ENCODE measurements at places on chromosomes 4 and X.
A peak's percentile ranks its signal among the peaks of the same experiment; 100 is the strongest.

GRCh38 chr4:79467246-79467932 lies 59.4 kb upstream of the GK2 start:
- no peak for DNase-seq

DNA sequence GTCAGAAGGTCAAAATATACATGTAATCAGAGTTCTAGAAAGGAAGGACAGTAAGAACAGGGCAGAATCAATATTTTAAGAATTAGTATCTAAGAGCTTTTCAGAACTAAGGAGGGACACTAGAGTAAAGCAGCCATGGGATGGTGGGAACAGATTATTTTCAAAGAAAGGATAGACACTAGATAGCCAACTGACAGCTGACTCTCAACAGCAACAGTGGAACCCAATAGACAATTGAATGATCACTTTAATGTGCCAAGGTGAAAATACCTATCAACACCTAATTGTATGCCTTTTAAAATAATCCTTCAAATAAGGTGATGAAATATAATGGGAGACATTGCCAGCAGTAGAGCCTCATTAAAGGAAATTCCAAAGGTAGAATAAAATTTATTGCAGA lies 26.5 kb upstream of the CCDC160 start:
- DNase-seq = no peak

DNA sequence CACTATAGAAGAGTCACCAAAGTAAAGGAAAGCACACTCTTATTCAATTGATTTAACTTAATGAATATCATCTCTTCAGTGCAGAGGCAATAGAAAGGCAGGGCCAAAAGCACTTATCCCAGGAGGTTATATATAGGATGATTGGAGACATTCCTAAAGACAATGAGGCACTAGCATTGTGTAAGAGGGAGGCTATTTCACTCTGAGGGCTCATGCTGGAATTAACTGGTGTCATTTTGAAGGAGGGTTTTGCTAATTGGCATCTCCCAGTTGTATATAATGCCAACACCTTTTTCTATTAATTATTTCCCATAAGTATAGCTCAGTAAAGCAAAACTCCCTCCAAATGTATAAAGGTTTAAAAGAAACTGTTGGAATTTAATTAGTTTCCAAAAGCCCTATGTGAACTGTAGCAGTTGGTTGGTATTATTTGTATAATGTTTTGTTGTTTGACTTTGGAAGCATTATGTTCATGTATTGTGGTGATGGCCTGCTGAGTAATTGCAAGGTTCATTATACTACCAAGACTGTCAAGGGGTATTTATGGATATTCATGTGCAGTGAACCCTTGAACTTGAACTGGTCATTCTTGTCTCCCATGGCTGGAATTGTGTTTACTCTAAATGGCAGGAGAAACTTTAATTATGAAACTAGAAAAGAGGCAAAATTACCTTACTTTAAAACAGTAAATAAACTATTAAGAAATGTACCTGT lies 270.3 kb downstream of the BMPR1B start:
- no peak for DNase-seq

DNA sequence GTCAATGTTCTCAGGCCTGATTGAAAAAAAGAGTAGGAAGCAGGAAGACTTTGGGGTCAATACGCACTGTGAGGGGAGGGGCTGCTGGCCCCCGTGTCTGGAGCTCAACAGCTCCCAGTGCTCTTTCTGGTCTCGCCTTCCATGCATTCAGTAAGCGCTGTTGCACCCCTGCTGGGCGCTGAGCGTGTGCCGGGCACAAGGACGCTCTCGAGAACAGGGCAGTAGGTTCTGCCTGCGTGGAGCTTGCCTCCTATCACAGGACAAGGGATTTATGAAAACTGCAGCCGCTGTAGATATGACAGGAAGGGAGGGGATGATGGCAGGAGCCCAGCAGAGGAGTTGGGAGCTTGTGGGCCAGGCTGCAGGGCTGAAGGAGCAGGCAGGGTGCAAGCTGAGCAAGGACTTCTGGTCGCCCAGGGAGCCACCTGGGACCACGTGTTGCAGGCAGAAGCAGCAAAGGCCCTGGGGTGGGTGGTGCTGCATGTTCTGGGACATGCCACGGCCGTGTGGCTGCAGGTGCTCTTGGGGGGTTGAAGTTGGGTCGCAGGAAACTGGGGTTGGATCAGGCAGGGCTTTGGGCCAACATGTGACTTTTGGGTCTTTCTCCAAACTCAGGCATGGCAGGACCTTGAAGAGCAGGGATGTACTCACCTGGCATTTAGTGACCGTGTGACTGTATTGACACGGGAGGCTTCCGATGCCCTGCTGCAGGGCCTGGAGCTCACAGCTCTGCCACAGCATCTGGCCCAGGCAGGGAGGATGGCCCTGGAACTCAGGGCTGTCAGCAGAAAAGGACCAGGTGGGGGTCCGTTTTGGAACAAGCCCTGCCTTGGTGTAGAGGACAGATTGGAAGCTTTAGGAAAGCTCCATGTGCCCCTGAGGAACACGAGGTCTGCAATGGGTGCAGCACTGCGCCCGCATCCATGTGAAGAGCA lies 97.9 kb downstream of the CPZ start:
- DNase-seq = no peak

- no peak for DNase-seq
Observed at GRCh38 chr4:110753466-110753865, 130.6 kb upstream of the PITX2 start.

- no peak for DNase-seq
Observed at GRCh38 chr4:75229806-75230570, 284.2 kb downstream of the RCHY1 start.

- no peak for DNase-seq
Observed at GRCh38 chrX:25175171-25175570, 159.4 kb upstream of the ARX start.

DNA sequence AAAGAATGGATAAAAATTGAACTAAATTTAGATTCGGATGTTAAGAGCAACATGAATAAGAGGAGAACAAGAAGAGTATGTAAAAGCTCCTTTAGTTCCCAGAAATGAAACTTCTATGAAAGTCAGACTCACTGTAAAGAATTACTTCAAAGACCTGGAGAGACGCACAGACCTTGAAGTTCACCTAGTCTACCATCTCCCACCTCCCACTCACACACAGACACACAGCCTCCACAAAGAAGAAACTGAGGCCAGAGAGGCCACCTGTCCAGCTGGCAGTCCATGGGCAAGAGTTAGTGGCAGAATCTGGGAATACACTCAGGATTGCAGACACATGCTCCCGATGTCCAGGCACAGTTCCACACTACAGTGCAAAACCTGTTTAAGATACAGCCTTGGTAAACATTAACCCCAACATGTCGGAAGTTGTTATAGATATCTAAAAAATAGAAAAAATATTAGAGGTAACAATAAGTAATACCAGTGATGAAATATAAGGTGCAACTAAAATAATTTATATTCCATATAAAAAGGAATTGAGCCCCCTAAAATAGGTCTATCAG lies 288.8 kb downstream of the INPP4B start:
- DNase-seq = no peak

- DNase-seq = no peak
Observed at GRCh38 chr4:19650903-19651864, 600.5 kb upstream of the SLIT2 start.

- DNase-seq = peak; percentile 44
Observed at GRCh38 chr4:183721207-183722081, 62.4 kb downstream of the TRAPPC11 start.

DNA sequence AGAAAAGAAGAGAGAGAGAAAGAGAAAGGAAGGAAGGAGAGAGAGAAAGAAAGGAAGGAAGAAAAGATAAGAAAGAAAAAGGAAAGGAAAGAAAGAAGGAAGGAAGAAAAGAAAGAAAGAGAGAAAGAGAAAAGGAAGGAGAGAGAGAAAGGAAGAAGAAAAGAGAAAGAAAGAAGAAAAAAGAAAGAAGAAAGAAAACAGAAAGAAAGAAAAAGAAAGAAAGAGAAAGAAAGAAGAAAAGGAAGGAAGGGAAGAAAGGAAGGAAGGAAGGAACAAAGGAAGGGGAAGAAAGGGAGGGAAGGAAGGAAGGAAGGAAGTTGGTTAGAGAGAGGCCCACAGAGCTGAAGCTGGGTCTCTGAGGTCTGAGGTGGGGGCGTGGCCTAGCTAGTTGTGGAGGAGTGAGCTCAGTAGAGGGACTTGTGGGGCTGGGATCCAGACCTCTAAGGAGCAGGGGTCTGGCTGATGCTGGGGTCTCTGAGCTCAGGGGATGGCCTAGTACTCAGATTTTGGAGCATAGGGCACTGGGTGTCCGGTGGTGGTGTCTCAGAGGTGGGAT lies 27.1 kb upstream of the PDZD4 start:
- DNase-seq = no peak

- DNase-seq = no peak
Observed at GRCh38 chr4:15162465-15163283, 160.4 kb downstream of the CPEB2 start.

DNA sequence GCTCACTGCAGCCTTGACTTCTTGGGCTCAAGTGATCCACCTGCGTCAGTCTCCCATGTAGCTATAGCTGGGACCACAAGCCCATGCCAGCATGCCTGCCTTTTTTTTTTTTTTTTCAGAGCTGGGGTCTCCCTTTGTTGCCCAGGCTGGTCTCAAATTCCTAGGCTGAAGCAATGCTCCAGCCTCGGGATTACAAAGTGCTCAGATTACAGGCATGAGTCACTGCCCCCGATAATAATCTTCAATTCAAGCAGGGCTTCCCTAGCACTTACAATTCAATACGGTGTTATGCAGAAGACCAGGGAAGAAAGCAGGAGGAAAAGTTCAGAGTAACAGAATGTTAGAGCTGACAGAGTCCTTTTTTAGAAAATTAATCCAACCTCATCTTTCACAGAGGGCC lies 26.1 kb downstream of the OTOP1 start:
- DNase-seq = no peak

- peak; percentile 5 for DNase-seq
Observed at GRCh38 chrX:135463937-135464336, 42.2 kb downstream of the SMIM10L2A start.

DNA sequence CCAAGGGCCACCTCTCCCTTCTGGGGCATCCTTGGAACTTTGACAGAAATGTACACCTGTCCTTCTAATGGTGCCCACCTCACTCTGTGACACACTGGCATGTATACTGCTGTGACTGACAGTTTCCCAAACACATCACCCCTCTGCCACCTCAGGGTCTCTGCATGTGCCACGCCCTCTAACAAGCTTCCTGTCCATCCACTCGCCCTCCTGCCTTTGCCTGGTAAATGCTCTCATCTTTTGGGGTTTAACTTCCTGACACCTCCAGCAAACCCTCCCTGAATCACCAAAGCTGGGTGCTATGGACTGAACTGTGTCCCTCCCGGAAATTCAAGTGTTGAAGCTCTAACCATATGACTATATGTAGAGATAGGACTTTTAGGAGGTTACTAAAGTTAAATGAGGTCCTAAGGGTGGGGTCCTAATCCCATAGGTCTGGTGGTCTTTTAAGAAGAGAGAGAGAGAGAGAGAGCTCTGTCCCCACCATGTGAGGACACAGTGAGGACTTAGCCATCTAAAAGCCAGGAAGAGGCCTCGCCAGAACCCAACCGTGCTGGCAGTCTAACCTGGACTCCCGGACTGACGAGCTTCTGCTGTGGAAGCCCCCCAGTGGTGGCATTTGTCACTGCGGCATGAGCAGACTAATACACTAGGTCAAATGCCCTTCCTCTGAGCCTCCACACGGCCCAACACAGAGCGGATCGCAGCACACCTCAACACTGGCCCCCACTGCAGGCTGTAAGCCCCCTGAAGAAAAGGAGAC lies 95.6 kb downstream of the AFAP1 start:
- peak; percentile 76 for DNase-seq

- DNase-seq = no peak
Observed at GRCh38 chr4:78510108-78510507, 41.5 kb upstream of the ANXA3 start.

GRCh38 chr4:148332486-148332885 lies 109.7 kb downstream of the NR3C2 start:
- no peak for DNase-seq

- no peak for DNase-seq
Observed at GRCh38 chrX:112058255-112058654, 24.3 kb downstream of the TRPC5 start.

- DNase-seq = no peak
Observed at GRCh38 chr4:121093261-121093660, 20.9 kb upstream of the NDNF start.

DNA sequence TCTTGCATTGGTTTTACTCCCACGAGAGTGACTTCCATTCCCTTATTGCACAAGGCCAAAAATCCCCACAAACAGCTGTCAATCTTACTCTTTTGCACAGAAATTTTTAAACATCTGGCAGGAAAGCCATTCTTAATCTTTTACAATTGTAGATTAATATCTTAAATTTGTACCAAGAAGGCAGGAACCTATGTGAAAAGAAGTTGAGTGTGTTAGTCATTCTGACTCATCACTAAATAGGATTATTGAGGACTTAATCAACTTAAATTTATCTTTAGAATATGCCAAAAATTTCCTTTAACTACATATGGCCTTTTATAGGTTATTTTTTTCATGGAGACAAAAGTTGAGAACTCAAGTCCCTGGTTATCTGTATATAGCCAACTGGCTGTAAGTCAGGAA lies 49.0 kb upstream of the VEGFC start:
- DNase-seq = no peak

GRCh38 chr4:83083925-83084475 lies 30.5 kb downstream of the PLAC8 start:
- DNase-seq = peak; percentile 24

DNA sequence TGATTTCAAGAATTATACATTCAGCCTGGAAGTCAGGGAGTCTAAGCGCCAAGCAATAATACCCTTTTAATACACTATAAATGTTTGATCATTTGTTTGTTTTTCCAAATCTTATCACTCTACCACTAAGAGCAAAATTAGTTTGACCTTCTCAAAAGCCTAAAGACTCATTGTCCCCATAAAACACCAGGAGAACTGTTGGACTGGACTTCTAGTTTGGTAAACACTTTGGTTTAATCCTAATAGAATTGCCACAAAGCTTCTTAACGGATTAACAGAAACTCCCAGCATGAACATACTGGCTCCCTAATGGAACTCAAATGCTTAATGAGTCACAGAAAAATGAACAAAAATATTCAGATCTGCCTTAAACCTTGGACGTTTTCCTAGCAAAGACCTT lies 34.9 kb downstream of the SYTL5 start:
- DNase-seq = no peak

GRCh38 chr4:110626532-110627153 lies 3.8 kb upstream of the PITX2 start:
- no peak for DNase-seq

- DNase-seq = no peak
Observed at GRCh38 chrX:134684956-134685355, 26.7 kb upstream of the PLAC1 start.

DNA sequence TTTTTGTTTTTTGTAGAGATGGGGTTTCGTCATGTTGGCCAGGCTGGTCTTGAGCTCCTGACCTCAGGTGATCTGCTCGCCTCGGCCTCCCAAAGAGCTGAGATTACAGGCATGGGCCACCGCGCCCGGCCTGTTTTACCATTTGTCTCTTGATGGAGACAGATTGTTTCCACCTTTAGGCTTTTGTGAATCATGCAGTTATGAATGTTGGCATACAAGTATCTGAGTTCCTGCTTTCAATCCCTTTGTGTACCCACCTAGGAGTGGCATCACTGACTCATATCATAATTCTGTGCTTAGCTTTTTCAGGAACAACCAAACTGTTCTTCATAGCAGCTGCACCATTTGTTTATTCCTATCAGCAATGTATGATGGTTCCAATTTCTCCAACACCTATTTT lies 20.2 kb upstream of the MGST2 start:
- DNase-seq = no peak
